ENCODE measurements at places on chromosomes 7 and 10. TPM values are rescaled to one million over a fixed set of nuclear protein-coding genes. Genes with fewer than 3 reads are reported as not detected.

The DENND11 gene
- 79.5 TPM for total RNA-seq

The PNLIP gene
- not detected for total RNA-seq

The FIS1 gene
- 95.5 TPM for total RNA-seq

The TRUB1 gene
- total RNA-seq = 11.2 TPM

The SEMA3A gene
- total RNA-seq = 0.41 TPM

The WASHC2A gene
- 68.8 TPM for total RNA-seq

The FRG2B gene
- not detected for total RNA-seq

The FXYD4 gene
- total RNA-seq = not detected

The TEX36 gene
- not detected for total RNA-seq

The PLEKHA1 gene
- 34.0 TPM for total RNA-seq

DNA sequence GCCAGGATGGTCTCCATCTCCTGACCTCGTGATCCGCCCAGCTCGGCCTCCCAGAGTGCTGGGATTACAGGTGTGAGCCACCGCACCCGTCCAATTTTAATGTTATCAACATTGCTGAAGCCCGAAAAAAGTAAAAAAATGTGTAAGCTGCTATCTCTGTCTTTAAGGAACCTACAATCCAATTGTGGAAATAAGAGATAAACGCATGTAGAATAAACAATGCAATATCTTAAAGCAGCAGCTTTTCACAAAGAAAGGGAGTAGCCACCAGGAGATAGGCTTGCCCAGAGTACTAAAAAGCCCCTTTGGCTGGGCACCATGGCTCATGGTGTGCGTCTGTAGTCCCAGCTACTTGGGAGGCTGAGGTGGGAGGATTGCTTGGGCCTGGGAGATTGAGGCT is 282.9 kb upstream of the LYZL1 start:
- no peak for DNase-seq

- no peak for DNase-seq
Measured at GRCh38 chr7:98293746-98294145, 12.3 kb downstream of the BRI3 start.

GRCh38 chr10:123552760-123553554 is 113.2 kb upstream of the GPR26 start:
- DNase-seq = no peak

DNA sequence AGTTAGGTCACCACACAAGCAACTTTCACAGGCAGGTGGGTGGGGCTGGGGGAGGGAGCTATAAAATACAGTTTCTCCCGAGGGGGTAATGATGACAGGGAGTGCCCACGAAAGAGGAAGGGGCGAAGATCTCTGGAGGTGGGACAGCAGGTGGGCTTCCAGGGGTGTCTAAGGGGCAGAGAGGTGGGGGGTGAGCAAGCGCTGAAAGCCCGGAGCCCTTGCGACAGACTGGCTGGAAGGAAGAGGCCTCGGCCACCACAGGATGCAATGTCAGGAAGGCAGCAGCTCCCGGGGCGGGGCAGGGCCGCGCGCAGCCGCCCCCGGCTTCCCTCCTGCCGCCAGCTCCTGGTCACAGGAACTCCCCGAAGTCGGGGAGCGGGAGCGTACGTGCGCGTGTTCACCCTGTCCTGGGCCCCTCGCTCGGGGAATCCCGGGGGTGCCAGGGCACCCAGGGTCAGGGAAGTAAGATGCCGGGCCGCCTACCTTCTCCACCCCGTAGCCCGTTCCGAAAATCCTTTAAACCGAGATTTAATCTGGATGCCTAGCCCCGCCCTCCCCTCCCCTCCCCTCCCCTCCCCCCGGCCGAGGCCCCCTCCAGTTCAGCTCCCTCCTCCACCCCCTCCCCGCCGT is 105.2 kb upstream of the PPIF start:
- peak; percentile 71 for DNase-seq

- DNase-seq = peak; percentile 88
Measured at GRCh38 chr10:128069351-128070051, 56.7 kb downstream of the MKI67 start.

DNA sequence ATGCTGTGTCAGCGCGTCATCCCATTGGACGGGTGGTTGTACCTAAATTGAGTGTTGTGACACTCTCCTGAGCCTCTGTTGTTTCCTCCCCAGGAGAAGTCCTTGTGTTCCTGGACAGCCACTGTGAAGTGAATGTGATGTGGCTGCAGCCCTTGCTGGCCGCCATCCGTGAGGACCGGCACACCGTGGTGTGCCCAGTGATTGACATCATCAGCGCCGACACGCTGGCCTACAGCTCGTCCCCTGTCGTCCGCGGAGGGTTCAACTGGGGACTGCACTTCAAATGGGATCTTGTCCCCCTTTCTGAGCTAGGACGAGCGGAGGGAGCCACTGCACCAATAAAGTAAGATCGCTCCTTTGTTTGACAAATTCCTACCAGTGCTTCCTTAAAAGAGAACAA is 82.5 kb downstream of the GALNT11 start:
- no peak for DNase-seq

DNA sequence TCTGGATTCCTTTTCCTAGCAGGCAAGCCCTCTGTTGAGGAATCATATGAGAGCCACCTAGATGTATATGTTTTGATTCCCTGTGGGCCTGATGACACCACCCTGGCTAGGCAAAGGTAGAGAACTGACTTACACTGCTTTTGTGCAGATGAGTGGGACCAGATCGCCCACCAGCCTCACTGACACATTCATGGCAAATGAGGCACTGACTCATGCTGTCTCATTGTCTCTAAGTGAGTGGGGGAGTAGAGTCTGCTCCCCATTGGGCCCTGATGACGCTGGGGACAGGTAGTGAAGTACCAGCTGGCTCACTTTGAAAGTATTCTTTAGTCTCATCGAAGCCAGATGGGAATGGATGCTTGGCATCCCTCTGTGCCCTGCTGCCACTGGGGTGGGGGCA is 326.3 kb downstream of the ABCA13 start:
- DNase-seq = no peak

- no peak for DNase-seq
Measured at GRCh38 chr7:19161671-19162070, 16.4 kb upstream of the FERD3L start.

- no peak for DNase-seq
Measured at GRCh38 chr7:103630318-103630717, 184.3 kb upstream of the SLC26A5 start.

DNA sequence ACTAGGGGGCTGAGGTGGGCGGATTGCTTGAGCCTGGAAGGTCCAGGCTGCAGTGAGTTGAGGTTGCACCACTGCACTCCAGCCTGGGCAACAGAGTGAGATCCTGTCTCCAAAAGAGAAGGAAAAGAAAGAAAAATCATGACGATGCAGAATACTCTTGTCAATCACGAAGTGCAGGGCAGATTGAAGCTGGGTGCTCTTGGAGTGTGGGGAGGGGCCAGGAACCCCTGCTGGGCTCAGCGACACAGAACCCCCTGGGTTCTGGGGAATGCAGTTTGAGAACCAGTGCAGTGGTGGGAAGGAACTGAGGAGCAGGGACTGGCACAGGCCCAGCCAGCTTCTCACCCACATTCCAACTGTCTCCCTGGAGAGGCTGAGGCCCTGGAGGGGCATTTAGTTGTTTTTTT is 10.8 kb upstream of the INTS1 start:
- no peak for DNase-seq

DNA sequence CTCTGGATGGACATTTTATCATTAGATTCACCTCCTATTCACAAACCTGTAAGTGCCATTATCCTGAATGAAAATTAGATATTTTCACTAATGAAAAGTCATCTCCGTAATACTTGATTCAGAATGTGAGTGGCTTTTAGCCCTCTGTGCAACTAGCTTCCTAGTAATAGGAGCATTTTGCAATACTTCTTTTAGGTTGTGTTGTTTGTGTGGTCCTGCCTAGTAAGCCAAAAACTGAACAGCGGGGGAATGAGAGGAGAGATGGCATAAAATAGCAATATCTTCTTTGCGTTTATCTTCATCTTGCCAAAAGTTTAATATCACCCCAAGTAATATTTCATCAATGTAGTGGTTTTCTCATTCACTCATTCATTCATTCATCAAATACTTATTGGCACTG is 507.5 kb upstream of the CELF2 start:
- no peak for DNase-seq

GRCh38 chr10:71747551-71748523 is 25.5 kb downstream of the VSIR start:
- DNase-seq = peak; percentile 64

DNA sequence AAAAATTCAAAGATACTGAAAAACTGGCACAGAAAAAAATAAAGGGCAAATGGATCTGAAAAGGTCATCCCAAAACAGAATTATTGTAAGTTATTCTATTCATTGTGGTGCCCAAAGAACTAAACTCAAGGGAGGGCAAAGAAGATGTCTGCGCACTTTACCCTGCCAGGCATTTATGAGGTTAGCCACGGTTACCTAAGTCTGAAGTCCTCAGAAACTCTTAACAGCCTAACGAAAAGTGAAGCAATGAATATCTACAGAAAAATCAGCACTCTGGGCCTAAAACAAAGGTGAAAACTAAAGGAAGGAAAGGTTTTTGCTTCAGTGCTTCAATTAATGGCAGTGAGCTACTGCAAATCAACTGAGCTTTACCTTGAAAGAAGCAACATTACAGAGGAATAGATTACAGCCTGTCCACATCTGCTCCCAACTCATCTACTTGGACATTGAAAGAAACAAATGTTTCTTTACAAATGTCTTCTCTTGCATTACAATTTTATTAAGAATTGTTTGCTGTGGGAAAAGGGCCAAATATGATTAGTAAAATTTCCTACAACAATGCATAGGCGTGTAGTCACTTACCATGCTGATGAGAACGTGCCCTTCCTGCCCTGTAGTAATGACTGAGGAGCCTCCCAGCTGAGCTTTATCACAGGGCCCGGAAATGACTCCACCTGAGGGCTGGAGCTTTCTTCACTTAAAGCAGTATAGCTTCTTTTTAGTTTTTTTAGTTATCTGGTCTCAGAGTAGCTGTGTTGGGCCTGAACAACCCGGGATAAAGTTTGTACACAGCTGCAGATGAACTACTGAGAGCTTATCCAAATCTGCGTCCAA is at the start of gene TUBAL3:
TUBAL3 (minus strand) TSS at position 621 of the 834 bp plus-strand sequence; CDS start at position 585, 36 bp downstream.
- no peak for DNase-seq

DNA sequence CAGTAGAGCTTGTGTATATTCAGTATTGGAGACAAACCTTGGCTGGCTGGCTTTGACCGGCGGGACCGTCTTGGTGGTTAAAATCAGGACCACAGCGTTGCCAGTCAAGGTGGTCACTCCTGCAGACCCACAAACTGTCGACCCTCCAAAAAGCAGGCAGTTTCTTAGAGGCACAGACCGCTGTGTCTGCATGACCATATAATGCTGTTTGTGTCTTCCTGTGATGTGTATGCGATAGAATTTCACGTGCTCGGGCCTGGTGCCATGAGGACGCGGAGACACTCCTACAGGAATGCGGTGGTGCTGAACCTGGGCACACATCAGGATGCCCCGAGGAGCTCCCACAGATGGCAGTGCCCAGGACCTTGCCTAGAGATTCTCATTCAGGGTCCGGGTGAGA is 34.8 kb downstream of the BNIP3 start:
- no peak for DNase-seq

- DNase-seq = no peak
Measured at GRCh38 chr7:151503902-151504714, 15.6 kb downstream of the RHEB start.

DNA sequence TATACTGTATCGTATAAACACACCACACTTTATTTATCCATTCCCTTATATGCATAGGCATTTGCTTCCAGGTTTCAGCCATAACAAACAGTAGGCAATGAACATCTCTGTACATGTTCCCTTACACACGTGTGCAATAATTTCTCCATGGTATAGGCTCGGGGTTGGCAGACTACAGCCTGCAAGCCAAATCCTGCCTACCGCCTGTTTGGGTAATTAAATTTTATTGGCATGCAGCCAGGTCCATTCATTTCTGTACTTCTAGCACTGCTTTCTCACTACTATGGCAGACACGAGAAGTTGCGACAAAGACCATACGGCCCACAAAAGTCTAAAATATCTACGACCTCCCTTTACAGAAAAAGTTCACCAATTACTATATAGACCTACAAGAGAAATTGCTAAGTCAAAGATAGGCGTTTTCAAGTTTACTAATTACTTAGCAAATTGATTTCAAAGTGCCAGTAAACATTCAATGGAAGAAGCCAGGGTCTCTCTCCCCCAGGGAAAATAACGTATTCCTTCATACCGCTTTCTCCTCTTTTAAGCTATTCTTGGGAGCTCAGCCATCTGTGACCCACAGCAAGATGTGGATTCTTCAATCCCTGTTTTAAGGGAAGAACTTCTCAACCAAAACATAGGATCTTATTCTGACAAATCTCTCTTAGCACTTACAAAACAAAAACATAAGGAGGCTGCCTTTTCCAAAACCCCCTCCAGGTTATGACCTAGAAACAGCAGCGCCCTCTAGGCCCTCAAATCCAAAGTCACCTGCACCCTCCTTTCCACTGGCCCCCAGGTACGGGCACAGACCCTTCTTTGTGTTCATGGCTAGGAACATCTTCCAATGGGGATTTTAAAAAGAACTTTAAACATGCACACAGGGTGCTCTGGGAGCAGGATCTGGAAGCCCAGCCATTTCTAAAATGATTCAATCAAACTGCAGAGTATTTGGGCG is 100.5 kb downstream of the FGFR2 start:
- DNase-seq = no peak

DNA sequence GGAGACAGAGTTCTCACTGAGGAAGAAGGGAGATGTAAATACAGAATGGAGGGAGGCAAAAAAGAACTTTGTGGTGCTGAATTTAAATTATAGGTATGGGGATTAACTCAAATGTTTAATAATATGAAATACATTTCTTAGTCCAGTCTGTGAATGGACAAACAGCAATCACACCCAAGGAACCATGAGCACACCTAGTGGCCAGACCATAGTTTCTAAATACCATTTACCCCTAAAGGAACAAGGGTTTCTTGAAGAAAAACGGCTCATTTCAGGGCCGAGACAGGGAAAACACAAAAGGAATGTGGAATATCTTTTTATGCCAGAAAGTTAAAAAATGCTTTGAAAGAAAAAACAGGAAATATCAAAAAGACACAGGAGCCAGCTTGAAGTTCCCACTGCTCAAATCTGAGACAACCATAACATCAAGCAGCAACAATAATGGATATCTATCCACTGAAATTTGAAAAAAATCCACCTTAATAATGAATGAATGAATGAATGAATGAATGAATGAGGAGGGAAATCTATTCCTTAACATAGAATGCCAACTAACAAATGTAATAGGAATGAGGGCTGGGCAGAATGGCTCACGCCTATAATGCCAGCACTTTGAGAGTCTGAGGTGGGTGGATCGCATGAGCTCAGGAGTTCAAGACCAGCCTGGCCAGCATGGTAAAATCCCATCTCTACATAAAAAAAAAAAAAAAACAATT is 8.6 kb downstream of the IPMK start:
- DNase-seq = no peak

DNA sequence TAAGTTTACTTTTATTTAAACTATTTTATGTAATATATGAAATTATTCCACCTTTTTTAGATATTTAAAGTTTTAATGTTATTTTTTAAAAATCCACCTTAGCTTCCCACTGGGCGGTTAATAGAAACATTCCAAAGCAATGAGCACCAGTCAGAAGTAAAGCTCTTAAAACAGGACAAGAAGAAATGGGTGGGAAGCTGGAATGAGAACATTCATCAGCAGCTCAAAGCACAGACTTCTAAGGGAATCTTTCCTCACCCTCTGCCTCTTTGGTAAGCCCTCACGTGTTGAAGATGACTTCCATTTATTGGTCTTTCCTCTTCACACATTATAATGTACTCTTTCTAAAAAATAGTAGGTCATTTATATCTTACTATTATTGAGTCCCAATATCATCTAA is 3.1 kb downstream of the AGMO start:
- no peak for DNase-seq

Data from B cell (primary cell).